ENCODE measurements at places on chromosomes 4 and X.

- DNase-seq, result no peak
Measured at GRCh38 chr4:124635331-124635730, 77.2 kb downstream of the ANKRD50 start.

DNA sequence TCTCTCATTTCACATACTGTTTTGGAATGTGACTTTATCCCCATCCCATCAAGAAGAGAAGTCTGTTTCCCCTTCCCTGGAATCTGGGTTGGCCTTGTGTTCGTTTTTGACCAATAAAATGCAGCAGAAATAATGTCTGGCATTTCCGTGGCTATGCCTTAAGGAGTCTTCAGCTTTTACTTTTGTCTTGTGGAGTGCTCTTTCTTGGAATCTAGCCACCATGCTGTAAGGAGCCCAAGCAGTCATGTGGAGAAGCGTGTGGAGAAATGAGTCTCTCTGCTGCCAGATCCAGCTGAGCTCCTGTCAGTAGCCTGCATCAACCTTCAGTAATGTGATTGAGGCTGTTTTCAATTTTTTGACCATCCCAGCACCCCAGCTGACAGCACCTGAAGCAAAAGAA is 84.4 kb upstream of the ARMCX2 start:
- no peak for DNase-seq

GRCh38 chr4:149370785-149371420 is 444.7 kb downstream of the IQCM start:
- no peak for DNase-seq

- DNase-seq, result no peak
Measured at GRCh38 chrX:137574102-137574783, 8.3 kb downstream of the ZIC3 start.

- no peak for DNase-seq
Measured at GRCh38 chrX:47146121-47146935, 1.3 kb downstream of the RBM10 start.

GRCh38 chrX:41789374-41789773 is 65.4 kb downstream of the GPR82 start:
- DNase-seq, result no peak

DNA sequence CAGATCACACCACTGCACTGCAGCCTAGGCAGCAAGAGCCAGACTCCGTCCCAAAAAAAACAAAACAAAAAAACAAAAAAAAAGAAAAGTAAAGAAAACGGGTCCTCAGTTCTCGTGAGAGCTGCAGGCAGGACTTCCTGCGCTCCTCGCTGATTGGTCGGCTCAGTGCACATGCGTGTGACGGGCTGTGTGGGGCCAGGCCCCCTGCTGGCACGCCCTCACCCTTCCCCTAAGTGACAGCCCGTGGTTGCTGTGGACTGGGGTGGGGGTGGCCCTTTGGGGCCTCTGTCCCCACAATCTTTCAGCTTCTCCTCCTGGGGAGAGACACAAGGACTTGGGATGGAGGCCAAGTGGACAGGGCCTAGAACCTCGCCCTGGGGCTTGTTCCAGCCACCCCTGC is at the start of gene FAM9B:
FAM9B (minus strand) TSS at position 139 of the 400 bp plus-strand sequence. CDS start 1,141 bp downstream, outside the sequence.
- no peak for DNase-seq

- no peak for DNase-seq
Measured at GRCh38 chrX:75603833-75604232, 81.0 kb upstream of the ZDHHC15 start.

DNA sequence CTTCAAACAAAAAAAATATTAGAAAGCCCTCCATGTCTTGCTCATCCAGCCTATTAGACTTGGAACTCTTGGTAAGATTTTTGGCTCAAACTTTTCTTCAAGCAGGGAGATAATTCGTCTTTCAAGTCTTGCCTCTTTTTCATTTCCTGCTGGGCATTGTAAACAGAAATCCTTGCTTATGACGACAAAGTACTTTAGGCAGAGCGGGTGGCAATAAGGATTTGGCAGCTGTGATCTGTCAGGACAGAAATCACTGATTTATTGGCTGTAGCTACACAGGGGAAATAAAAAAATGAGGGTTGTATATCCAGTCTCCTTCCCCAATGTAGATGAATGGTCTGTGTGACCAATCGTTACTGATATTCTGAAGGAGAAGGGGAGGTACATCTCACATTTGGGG is 121.6 kb downstream of the SLC4A4 start:
- DNase-seq, result no peak

DNA sequence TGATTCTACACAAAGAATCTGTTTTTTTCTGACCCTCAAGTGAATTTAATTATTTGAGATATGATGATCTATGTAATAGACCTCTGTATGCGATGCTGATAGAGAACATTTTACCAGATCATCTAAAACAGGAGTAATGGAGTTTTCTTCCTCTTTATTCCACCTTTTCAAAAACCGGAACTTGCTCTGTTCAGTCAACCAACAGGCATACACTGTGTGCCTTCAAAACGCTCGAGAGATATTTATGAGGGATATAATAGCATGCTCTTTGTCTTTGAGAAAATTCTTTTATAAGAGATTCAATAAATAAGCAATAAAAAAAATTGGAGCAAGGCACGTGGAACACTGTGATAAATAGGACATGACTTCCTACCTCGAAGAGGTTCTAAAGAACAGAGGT is 2.0 kb downstream of the NYX start:
- no peak for DNase-seq

- DNase-seq, result no peak
Measured at GRCh38 chrX:118350706-118351105, 4.8 kb downstream of the WDR44 start.

DNA sequence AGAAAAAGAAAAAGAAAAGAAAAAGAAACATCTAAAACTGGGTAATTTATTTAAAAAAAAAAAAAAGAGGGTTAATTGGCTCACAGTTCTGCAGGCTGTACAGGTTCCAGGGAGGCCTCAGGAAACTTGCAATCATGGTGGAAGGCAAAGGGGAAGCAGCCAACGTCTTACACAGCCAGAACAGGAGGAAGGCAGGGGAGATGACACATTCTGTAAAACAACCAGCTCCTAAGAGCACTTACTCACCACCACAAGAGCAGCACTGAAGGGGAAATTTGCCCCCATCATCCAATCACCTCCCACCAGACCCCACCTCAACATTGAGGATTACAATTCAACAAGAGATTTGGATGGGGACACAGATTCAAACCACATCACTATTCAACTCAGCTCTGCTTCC is 36.8 kb upstream of the TMEM184C start:
- DNase-seq, result no peak

- DNase-seq, result no peak
Measured at GRCh38 chr4:34245276-34245675, 1999.0 kb downstream of the ARAP2 start.

DNA sequence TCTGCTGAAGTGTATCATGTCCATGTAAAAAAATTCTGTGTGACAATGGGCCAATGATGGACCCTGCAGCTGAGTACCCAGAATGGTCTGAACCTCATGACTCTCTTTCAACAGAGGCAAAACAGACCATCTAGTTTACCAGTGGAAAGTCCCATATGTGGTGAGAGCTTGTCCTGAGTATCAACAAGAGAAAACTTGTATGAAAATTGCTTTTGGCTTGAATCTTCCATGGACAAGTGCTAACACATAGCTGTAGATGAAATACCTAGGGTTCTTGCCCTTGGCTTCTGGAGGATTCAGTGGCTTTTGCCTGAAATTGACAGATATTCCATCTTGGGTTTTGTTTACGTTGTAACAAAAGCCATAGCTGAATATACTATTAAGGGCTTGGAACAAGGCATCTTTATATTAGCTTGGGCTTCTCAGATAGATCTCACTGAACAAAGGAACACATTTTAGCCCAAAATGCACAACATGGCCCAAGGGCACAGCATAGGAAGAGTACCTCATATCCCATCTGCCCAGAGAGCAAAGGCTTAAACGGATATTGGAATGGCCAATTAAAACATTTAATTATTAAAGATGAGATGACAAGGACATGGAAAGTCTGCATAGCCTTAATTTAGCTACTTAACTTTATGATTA is 128.5 kb upstream of the HPGD start:
- DNase-seq, result no peak

GRCh38 chr4:37244583-37245390 is at the start of gene NWD2:
TSS of gene NWD2 (plus strand) at chr4:37244743. CDS start at chr4:37245068, 325 bp downstream.
- DNase-seq, result no peak

GRCh38 chr4:127049526-127049925 is 583.2 kb upstream of the INTU start:
- DNase-seq, result no peak

DNA sequence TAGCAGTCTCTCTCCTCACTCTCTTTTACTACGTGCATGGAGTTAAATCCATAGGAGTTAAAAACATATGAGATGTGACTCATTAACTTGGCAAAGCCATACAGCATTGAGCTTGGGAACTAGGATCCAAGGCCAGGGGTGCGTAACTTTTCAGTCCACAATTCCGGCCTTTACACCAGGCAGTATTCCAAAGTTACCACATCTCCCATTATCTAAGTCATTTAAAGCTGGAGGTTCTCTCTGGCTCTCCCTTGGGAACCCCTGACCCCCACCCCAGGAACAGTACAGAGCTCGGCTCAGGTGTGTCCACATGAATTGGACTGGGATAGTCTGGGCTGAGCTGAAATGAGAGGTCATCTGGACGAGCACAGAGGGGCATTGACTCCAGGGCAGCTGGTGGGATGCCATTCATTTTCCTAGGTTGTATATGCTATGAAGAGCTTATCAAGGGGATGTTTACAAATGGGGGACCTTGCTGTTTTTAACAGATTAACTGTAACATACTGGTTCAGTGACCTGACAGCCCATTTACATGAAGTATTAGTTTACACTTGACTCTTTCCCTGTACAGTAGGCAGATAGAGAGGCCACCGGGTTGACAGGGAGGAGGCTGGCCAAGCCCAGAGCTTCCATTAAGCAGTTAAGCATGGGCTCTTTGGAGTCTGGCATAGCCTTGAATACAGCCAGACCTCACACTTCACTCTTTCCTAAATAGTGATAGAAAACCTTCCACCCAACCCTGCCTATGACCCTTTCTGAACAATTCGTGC is 128.8 kb downstream of the RAB28 start:
- DNase-seq, result no peak

GRCh38 chrX:119503484-119503861 is 35.2 kb downstream of the SLC25A5 start:
- no peak for DNase-seq

DNA sequence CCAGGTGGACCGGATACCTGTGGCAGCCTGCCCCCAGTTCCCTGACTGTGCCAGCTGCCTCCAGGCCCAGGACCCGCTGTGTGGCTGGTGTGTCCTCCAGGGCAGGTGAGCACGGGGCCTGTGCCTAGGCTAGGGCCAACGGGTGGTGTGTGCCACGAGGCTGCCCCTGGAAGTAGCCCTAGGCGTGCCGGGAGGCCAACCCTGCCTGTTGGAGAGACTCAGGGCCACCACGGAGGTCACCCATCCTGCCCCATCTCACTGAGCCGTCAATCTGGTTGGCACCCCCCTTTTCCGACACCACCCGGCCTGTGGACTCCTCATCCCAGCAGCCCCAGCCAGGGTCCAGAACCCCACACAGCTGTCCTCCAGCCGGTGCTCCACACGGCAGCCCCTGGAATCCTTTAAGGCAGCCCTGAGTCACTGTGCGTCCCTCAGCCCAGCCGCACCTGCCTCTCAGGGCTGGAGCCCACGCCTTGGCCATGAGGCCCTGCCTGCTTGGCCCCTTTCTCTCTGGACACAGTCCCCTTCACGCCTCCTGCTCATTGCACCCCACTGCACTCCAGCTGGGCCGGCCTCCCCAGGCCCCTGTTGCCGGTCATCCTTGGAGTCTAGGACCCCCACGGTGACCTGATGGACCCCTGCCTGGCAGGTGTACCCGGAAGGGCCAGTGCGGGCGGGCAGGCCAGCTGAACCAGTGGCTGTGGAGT is 5.3 kb downstream of the PLXNB3 start:
- DNase-seq, result no peak

GRCh38 chr4:94653984-94654609 is 103.7 kb upstream of the BMPR1B start:
- no peak for DNase-seq

DNA sequence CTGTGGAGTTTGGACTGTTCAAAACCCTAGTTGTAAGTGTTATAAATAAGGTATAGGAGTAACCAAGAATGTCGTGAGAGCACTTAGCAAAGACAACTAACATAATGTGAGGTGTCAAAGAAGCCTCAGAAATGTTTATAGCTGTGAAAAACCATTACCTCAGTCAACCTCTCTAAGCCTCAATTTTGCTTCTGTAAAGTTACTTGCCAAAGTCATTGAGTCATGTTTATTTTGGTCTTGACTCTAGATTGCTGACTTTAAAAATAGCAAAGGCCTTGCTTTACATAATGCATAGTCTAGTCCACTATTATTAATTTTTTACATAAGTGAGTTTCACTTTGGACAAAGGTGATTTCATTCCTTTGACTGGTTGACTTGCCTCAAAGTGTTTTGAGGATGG is 257.6 kb upstream of the CXXC4 start:
- no peak for DNase-seq

DNA sequence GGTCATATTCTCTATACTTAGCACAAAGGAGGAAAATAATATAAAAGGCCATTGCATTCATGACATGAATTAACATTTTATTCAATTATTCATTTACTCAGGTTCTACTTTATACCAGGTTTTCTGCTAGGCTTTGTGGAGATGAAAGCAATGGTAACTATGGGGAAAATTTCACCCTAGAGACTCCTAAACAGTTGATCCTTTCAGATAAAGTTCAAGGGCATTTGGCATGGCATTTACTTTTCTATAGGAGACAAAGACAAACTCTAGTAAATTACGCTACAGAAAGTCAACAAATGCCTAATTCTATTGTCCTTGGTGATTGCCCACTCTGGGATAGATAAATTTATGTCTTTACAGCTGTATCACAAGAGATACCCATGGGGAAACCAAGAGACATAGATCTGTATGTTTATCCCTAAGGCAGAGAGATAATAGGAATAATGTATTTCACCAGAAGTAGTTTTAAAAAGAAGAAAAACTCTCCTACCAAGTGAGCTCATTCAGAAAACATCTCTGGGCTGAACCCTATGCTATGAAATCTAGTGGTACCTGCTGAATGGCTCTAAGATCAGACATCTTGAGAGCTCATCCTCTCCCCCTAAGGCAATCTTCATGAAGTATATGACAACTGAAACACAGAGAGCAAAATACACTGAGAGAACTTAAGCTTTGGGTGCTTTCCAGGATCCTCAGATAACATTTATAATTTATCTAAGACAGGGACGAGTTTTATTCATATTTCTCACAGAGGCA is 316.7 kb downstream of the ANTXR2 start:
- no peak for DNase-seq

- no peak for DNase-seq
Measured at GRCh38 chr4:139247241-139247640, 32.8 kb downstream of the MGARP start.

- DNase-seq, result no peak
Measured at GRCh38 chr4:56158483-56158882, 209.7 kb downstream of the CEP135 start.

- no peak for DNase-seq
Measured at GRCh38 chr4:95505799-95506198, 43.0 kb downstream of the UNC5C start.

DNA sequence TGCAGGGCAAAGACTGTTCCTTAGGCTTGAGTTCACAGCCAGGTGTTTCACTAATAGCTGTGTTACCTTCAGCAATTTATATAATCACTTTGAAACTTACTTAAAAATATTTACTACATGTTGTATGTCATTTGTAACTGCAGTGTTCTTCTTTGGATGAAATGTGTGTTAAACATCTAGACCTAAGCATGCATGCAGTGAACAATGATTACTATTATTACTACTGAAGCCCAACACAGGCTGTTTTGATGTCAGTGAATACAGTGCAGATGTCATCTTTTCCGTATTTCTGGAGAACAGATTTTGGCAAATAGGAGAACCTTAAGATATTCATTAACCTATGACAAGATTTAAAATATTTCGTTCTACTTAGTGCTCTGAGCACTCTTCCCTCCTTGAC is 101.8 kb upstream of the ANK2 start:
- no peak for DNase-seq

GRCh38 chrX:12949927-12950656 is 24.8 kb upstream of the TMSB4X start:
- peak; percentile 79 for DNase-seq
